CD8-positive, alpha-beta memory T cell (primary cell): ENCODE measurements at places on chromosomes 3 and 15.

DNA sequence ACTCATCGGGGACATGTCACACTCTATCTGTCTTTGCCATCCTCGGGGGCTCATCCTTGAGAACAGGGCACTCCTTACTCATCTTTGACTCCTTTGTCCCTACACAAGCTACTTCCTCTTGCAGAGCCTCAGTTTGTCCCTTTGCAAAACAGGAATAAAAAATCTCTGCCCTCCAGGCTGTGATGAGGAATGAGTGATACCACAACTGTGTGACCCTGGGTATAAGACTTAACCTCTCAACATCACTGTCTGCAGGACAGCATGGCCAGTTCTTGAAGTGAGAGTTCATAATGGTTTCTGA is 48.5 kb downstream of the IQSEC1 start:
- no peak for DNase-seq

- DNase-seq = no peak
Observed at GRCh38 chr3:197847866-197848401, 56.9 kb downstream of the LRCH3 start.

GRCh38 chr3:194298331-194299227 is 52.5 kb downstream of the CPN2 start:
- no peak for DNase-seq

DNA sequence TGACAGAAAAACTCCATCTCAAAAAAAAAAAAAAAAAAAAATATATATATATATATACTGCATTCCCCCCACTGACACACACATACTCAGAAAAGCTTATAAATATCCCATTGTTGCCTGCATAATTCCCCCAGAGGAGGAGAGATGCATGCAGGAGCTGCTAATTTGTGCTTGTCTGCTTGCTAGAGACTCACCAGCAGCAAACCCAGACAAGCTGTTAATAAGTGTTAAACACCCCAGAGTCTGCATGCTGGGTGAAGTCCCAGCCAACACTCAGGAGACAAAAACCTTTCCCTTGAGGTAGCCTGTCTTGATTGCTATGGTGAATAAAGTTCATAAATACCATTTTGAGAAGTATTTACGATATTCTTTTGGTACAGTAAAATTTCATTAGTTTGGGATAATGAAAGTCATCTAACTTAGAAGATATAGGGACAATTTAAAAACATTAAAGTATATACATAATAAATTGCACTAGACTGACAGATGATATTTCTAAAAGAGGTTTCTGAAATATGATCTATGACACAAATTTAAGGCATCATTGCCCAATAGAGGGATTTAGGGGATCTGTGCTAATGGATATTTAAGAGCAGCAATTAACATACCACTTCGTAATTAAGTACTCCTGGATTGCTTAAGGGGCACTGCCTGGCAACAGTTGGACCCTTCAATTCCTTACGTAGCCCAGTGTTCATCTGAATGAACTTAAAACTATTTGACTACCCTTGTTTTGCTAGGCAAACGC is 400.0 kb upstream of the C2CD4B start:
- no peak for DNase-seq

DNA sequence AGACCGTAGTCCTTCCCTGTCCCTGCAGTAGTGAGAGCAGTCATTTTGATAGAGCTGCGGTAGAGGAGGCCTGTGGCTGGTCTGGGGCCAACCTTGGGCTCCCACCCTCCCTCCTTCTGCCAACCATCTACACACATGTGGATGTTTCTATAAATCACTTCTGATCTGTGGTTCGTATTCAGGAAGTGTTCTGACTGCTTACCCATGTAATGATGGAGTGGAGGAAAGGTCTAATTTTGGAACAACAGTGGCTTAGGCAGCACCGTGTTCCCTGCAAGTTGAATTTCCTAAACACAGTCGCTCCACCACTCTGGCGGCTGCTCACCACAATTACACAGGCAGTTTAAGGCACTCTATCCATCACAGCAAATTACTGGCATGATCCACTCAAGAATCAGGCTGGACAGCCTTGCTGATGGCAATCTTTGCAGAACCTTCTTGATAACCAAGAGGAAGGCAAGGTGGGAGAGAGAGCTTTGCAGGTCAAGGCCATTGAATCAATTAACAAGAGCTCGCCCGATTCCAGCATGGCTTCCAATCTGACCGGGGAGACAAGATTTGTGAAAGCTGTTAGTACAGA is 104.7 kb upstream of the VEPH1 start:
- no peak for DNase-seq

DNA sequence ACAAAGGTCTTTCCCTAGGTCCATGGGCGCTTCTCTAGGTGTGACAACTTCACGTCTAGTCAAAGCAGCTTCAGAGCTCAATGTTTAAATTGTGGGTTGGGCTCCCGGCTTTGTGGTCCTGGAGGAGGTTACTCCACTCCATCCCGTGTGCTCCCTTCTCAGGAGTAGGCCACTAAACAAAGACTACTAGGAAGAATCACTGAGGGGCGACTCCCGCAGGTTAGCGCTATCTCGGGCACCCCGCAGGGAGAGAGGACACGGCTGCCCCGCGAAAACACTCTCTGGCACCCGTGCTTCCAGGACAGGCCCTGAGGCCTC is 500 bp downstream of the PARP6 start:
- peak; percentile 12 for DNase-seq

DNA sequence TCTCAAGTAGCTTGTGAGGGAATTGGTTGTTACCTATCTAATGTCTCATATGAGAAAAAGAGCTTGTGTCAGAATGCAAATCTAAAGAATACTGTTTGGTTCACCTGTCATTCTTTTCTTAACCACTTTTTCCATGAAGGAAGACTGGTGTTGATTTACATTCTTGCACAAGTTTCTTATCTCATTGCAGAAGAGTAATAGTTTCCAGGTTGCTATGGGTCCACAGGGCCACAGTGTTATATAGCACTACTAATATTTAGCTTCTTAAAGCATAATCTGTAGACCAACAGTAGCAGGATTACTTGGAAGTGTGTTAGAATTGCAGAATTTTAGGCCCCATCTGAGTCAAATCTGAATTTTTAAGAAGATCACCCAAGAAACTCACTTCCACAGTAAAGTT is 697.5 kb downstream of the GBE1 start:
- DNase-seq = no peak

DNA sequence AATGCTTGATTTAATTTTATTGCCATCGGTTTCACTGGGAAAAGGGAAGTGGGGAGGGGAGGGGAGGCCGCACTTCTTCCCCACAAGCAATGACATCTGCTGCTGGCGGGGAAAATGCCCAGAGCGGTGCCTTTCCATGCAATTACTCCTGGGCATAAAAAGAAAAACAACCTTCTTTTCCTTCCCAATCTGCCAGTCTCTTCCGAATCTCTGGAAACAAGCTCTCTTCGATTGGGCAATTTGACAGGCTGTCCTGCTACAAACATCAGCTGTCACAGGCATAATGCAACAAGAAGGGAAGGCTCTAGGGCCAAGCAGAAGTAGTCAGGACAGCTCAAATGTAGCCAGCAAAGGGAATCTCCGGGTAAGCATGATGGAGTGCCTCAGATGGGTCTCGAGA is 93.4 kb upstream of the STRIT1 start:
- DNase-seq = no peak

- no peak for DNase-seq
Observed at GRCh38 chr15:45391746-45392583, 13.6 kb upstream of the GATM start.

DNA sequence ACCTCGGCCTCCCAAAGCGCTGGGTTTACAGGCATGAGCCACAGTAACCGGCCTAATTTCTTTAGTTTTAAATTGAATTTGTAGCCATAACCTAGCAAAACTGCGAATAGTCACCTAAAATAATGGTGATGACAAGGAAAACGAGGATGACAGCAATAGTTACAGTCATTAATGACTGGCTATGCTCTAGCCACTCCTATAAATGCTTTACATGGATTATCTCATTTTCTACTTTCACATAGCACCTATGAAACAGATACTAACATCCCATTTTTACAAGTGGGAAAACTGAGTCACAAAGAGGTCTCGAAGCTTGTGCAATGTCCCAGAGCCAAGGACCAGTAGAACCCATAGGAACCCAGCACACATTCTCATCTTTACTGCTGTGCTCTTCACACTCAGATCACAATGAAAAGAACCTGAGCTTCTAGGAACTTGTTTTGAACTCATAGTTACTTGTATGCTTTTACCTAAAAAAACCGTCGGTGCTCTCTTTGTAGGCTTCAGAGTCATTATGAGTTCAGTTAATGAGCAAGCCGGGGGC is 39.4 kb downstream of the FBXL22 start:
- DNase-seq = no peak

DNA sequence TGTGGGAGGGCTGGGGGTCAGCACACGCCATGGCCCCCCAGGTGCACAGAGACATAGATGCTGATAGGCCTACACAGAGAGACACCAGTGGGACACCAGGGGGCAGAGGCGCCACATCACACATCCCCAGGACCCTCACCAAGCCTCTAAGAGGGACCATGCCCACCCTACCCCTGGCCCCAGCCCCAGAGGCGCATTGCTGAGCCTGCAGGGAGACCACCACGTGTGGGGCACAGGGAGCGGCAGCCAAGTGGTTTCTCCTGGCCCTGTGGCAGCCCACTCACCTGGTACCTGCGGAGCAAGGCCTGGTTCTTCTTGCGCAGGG is 1.2 kb downstream of the CCDC9B start:
- DNase-seq = no peak

GRCh38 chr3:47520756-47521155 is 7.2 kb upstream of the ELP6 start:
- DNase-seq = no peak

- DNase-seq = no peak
Observed at GRCh38 chr3:41198526-41198925, 779 bp upstream of the CTNNB1 start.

GRCh38 chr3:170634663-170635384 is 48.9 kb upstream of the SLC7A14 start:
- no peak for DNase-seq

DNA sequence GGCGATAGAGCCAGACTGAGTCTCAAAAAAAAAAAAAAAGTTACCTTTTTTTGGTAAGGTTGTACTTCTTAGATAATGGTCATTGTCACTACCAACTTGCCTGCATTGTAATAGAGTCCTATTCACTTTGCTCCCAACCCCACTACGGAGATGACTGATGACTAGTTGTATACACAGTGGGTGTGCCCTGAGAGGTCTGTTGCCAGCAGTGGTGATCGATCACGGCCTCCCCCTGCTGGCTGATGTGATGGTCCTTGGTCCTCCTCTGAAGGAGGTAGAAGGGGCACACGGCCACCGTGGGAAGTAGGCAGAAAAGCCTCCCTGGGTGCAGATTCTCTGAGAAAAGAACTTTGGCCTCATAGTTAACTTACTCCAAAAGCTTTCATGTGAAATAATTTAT is 10.7 kb downstream of the GCNT3 start:
- DNase-seq = no peak

GRCh38 chr3:191254098-191254873 is 55.2 kb downstream of the OSTN start:
- DNase-seq = no peak

DNA sequence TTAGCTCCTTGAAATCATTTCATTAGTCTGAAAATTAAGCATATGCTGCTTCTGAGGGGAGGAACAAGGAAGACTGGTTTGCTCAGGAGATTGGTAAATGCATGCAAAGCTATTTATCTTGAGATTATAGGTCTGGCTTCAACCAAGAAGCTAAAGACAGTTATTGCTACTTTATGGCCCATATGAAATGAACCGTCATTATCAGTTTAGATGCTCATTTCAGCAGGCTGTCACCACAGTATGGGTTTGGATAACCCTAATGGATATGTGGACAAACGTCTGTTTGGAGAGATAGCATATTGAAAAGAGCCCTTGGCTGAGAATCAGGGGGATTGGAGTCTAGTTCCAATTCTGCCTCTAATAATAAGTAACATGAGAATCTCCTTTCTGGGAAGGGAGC is 922.6 kb downstream of the TUSC7 start:
- DNase-seq = no peak

DNA sequence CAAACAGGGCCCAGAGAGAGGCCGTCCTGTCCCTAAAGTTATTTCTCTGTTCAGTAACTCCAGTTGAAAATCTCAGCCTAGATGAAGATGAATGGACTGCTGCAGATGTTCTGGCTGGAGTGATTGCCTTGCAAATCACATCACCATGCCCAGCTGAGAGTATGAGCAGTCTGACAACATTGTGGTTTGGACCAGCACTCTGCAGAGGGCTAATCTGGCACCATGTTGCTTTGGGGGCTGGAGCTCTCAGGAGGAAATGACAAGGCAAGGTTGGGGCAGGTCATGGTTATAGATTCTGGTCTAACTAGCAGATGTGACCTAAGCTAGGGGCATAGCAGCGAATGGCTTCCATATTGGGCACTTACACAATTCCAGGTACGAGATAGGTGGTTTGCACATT is 314.2 kb downstream of the CLSTN2 start:
- DNase-seq = no peak

- DNase-seq = no peak
Observed at GRCh38 chr3:99884484-99884883, 66.8 kb downstream of the CMSS1 start.

DNA sequence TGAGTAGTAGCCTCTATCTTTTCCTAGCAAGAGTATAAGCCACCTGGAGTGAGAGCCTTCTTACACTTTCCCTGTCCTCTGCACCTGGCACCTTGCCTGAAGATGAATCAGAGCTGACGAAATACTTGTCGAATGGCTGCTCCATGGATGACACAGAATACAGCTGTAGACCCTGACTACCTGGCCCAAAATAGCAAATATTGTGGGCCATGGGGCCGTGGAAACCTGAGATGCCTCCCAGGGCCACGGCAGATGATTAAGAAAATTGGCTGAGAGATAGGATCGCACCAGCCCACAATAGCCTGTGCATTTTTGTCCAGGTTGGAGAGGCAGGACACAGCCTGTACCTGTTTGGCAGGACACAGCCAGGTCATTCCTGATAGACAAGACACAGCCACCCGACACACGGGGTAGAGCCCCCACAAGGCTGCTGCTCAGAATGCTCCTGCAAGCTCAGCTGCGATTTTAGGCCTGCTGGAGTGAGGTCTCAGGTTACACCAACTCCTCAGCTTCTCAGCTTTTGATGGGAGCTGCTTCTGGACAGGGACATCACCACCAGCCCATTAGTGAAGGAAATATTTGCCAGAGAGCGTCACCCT is 22.9 kb upstream of the TPM1 start:
- no peak for DNase-seq
